ENCODE measurements at places on chromosomes 2 and 18.
A peak's percentile ranks its signal among the peaks of the same experiment; 100 is the strongest.

- DNase-seq: no peak
Observed at GRCh38 chr2:102660574-102660973, 41.2 kb downstream of the SLC9A2 start.

GRCh38 chr18:72233106-72233505 is 311.0 kb downstream of the CBLN2 start:
- no peak for DNase-seq

GRCh38 chr2:30185178-30185577 is 38.4 kb downstream of the YPEL5 start:
- no peak for DNase-seq

DNA sequence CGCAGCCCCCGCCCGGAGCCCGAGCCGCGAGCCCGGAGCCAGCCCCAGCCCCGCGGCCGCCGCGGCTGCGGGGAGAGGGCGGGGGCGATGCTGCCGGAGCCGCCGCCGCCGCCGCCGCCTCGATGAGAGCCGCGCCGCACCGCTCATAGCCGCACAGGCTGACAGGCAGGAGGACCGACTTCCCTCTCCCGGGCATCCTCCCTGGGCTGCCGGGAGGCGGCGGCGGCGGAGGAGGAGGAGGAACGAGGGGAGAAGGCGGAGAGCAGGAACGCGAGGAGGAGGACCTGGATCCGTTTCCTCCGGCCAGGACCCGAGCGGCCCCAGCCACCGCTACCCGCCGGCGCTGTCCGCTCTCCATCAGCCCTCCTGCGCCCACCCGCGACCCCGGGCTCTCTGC is 370 bp downstream of the KLHL29 start:
- DNase-seq: peak; percentile 33

GRCh38 chr2:164839914-164840457 is 1.6 kb downstream of the COBLL1 start:
- no peak for DNase-seq

DNA sequence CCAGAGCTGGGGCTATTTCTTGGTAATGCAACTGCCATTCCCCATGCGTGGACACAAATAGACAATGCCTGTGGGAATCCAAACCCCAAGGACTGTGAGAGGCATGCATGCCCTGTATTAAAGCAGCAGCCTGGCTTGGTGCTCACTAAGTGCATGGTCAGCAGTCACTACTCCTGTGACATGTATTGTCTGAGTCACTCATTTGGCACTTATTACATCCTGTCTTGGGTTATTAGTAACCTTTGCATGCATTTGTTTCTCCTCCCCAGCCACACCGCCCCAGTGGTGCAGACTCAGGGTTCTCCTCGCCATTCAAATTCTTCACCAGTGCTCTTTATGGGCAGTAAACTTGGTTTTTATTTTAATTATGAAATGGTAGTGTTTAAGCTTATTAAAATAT is 30.2 kb downstream of the PRKCE start:
- DNase-seq: no peak

DNA sequence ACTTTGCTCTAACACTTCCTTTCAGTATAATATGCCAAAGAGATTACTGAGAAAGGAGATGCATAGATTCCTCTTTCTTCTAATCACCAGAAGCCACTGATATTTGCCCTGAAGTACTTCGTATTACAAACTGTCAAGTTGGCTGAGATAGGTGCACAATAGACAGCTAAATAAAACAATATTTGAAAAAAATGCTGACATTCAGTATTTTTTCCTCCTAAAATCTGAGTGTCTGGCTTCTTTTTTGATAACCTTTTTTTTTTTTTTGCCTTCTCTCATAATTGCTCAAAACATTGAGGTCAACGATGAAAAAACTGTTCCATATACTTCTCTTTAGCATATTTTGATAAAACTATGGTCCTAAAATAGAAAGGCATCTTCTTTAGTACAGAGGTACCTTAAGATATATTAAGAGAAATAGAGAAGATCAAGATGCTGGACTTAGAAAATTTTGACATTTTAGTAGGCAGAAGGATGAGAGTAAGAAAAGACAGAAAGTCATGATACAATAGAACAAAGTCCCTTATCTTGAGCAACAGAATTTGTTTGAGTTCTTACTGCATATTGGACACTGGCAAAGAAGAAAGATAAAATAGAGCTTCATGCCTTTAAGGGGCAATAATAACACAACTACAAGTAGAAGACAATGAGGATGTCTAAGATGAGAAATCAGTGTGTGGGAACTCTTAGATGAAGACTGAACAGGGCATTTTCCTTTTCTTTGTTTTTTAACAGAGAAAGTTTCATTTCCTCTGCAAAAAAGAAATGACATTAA is 220.7 kb downstream of the PTH2R start:
- no peak for DNase-seq

GRCh38 chr18:78517973-78518372 is 461.6 kb upstream of the SALL3 start:
- no peak for DNase-seq
